ENCODE measurements at places on chromosomes 5 and 9. TPM values are rescaled to one million over a fixed set of nuclear protein-coding genes. Genes with fewer than 3 reads are reported as not detected.
A peak's percentile ranks its signal among the peaks of the same experiment; 100 is the strongest.

Gene PRLR
- 1.5 TPM for total RNA-seq

- DNase-seq = no peak
- H3K27ac ChIP-seq = no peak overlapping the region
- H3K27me3 ChIP-seq = 0 out of 2 replicates have a peak, but pooled peaks cover 1% of the 10 kb centered on the region
- no peaks in the 10 kb centered on the region for H3K4me1 ChIP-seq
- H3K4me3 ChIP-seq = no peak overlapping the region
- H3K36me3 ChIP-seq = no peaks in the 10 kb centered on the region
These were observed 69.8 kb downstream of the RPS23 start for GRCh38 chr5:82208371-82208770.

- no peak overlapping the region for H3K4me3 ChIP-seq
- H3K36me3 ChIP-seq = no peaks in the 10 kb centered on the region
- no peak overlapping the region for H3K27ac ChIP-seq
- peaks cover 9% of the 10 kb centered on the region for H3K27me3 ChIP-seq
- no peak for DNase-seq
- no peaks in the 10 kb centered on the region for H3K4me1 ChIP-seq
These were observed 130.4 kb downstream of the OLFM1 start for GRCh38 chr9:135217836-135218235.

Gene BTNL3
- not detected for total RNA-seq

- no peaks in the 10 kb centered on the region for H3K36me3 ChIP-seq
- peaks cover 6% of the 10 kb centered on the region for H3K27me3 ChIP-seq
- no peak overlapping the region for H3K4me3 ChIP-seq
These were observed 53.2 kb downstream of the ENC1 start for GRCh38 chr5:74587300-74587699.

- peaks cover 10% of the 10 kb centered on the region for H3K27me3 ChIP-seq
- H3K27ac ChIP-seq = no peak overlapping the region
- no peak overlapping the region for H3K4me3 ChIP-seq
- H3K36me3 ChIP-seq = peaks cover 12% of the 10 kb centered on the region
These were observed 61.0 kb upstream of the SPTLC1 start for GRCh38 chr9:92176068-92176799.

DNA sequence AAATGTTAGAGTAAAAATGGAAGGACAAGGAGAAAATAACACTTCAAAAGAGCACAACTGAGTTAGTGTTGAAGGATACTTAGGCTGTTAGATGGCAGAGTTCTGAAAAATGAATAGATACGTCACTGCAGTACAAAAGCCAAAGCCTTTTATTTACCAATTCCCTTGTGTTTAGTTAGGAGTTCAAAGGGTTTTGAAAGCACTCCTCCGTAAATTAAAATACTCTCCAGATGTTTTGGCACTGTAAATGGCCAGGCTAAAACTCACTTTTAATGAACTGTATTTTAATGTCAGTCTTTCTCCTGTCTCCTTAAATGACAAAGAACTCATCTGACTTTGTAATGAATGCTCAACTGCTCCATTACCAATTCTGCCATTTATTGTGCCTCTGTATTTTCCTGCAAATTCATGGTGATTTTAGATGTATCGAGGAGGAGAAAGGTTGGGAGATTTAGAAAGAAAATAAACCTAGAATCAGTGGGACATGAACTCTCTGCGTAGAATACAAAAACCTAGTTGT, 1727.2 kb downstream of the MAT2B start:
- H3K4me1 ChIP-seq = no peaks in the 10 kb centered on the region
- no peak overlapping the region for H3K4me3 ChIP-seq
- H3K27ac ChIP-seq = no peak overlapping the region
- H3K36me3 ChIP-seq = no peaks in the 10 kb centered on the region

Gene MYMK
- not detected for total RNA-seq

DNA sequence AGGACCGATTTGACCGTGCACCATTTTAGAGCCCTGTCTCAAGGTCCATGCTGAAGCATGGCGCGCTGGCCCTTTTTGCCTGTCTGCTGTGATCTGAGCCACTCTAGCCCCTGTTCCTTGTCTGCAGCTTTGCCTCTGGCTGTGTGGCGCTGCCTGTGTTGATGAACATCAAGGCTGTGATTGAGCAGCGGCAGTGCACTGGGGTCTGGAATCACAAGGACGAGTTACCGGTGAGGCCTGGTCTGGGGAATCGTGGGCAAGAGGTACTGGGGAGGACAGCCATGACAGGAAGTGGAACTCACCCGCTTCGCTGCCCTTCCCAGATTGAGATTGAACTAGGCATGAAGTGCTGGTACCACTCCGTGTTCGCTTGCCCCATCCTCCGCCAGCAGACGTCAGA, 6.3 kb downstream of the NHP2 start:
- H3K4me3 ChIP-seq = no peak overlapping the region
- no peak overlapping the region for H3K27ac ChIP-seq
- peaks cover 38% of the 10 kb centered on the region for H3K36me3 ChIP-seq
- no peak for DNase-seq
- H3K27me3 ChIP-seq = no peaks in the 10 kb centered on the region

Gene SLC24A2
- total RNA-seq = not detected

Gene CTXN3
- total RNA-seq = not detected

Gene CORO2A
- total RNA-seq = 2.4 TPM

Gene SETX
- total RNA-seq = 18.7 TPM

DNA sequence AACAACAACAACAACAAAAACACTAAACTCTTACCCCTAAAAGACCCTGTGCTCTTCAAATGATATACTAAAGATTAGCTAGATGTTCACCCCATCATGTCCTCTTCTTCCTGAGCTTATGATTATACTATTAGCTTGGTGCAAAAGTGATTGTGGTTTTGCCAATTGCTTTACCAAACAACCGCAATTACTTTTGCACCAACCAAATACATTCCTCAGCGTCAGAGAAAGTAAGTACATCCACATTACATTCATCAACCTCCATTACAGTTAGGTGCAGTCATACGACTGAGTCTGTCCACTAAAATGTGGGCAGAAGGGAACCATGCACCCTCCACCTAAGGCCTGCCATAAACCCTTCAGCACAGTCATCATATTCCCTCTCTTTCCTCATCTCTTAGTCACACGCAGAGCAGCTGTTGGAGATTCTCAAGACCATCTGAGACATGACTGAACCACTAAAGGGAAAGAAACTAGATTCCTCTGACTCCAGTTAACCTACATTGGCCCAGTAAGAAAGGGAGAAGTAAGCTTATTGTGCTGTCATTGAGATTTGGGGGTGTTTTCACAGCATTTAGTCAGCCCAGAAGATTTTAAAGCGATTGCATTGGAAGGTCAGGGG, 181.6 kb upstream of the TLE4 start:
- H3K27me3 ChIP-seq = no peaks in the 10 kb centered on the region
- DNase-seq = peak; percentile 48
- H3K4me1 ChIP-seq = peaks cover 24% of the 10 kb centered on the region
- H3K27ac ChIP-seq = no peak overlapping the region
- H3K36me3 ChIP-seq = no peaks in the 10 kb centered on the region

DNA sequence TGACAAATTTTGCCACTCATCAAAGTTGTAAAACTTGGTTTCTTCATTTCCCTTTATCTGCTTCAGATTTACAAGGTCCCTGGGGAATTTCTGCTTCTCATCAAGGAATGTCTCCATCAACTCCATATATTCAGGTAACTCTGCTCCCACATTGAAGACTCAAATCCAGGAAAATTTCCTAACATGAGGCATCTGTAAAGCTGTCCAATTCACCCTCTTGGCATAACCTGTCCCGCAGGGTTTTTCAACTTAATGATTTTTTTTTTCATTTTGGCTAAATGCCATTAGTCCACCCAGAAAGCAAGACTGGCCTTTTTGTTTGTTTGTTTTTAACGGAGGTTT, 50.2 kb upstream of the SLC30A5 start:
- peak overlapping the region; percentile 88 for H3K4me3 ChIP-seq
- DNase-seq = no peak
- H3K27me3 ChIP-seq = peaks cover 2% of the 10 kb centered on the region

Gene OTP
- total RNA-seq = not detected

DNA sequence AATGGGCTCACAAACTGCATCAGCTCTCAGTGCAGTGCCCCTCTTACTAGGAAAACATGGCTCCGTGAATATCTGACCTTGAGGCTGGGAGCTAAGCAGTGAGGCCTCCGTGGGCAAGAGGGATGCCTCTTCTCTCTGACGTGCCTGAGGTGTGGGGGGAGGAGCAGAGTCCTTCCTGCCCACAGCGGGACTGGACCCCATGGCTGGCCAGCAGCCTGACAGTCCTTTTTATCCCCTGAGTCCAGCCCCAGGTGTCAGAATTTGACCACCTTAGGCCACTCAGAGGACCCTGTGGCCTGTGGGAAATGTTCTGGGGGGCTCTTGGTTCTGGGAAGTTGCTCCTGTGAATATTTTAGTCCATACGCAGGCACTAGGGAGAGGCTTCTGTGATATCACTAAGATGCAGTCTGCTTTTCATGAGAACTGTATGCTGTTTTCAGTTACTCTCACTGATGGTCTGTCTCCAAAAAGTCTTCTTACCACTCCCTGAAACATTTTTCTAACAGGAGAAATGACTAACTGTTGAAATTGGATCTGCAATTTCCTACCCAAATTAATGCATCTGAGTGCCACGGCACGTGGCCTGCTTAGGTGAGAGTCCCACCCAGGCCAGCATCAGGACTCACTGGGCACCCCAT, 23.4 kb downstream of the ANGPTL2 start:
- no peak for DNase-seq
- H3K27me3 ChIP-seq = peaks cover 2% of the 10 kb centered on the region
- H3K36me3 ChIP-seq = no peaks in the 10 kb centered on the region
- H3K27ac ChIP-seq = no peak overlapping the region
- no peak overlapping the region for H3K4me3 ChIP-seq

DNA sequence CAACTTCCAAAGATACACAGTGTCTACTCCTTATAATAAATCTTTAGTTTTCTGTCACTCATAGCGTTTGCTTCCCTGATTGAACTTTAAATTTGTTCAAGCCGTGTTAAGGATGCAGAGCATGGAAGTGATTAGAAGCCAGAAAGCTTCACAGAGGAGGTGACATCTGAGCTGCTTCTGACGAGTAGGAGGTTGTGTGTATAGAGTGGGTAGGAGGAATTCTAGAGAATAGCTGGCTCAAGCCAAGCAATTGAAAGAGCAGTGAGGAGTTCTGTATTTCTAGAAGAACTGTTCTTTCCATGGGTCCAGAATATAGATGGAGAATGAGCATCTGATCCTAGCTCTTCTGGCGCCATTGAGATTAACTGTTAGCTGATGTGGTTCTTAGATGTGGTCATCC, 6.0 kb downstream of the NUDT2 start:
- H3K27me3 ChIP-seq = no peaks in the 10 kb centered on the region
- peaks cover 10% of the 10 kb centered on the region for H3K36me3 ChIP-seq
- no peak overlapping the region for H3K27ac ChIP-seq
- DNase-seq = no peak
- no peak overlapping the region for H3K4me3 ChIP-seq

- DNase-seq = peak; percentile 90
- H3K4me3 ChIP-seq = no peak overlapping the region
- H3K27me3 ChIP-seq = no peaks in the 10 kb centered on the region
- H3K36me3 ChIP-seq = no peaks in the 10 kb centered on the region
- H3K4me1 ChIP-seq = peaks cover 22% of the 10 kb centered on the region
- H3K27ac ChIP-seq = peak overlapping the region; percentile 74
These were observed 100.6 kb downstream of the ANGPTL2 start for GRCh38 chr9:127021664-127022363.

Gene GNA14
- not detected for total RNA-seq

- DNase-seq = no peak
- H3K36me3 ChIP-seq = no peaks in the 10 kb centered on the region
- no peak overlapping the region for H3K27ac ChIP-seq
- H3K4me3 ChIP-seq = no peak overlapping the region
These were observed 62.7 kb downstream of the SLC1A3 start for GRCh38 chr5:36669015-36669651.

Gene INSL6
- total RNA-seq = not detected

GRCh38 chr5:34817558-34818351, 21.2 kb upstream of the TTC23L start:
- peaks cover 34% of the 10 kb centered on the region for H3K4me1 ChIP-seq
- peak overlapping the region; percentile 63 for H3K27ac ChIP-seq
- DNase-seq = peak; percentile 39
- no peaks in the 10 kb centered on the region for H3K27me3 ChIP-seq
- H3K36me3 ChIP-seq = peaks cover 37% of the 10 kb centered on the region

DNA sequence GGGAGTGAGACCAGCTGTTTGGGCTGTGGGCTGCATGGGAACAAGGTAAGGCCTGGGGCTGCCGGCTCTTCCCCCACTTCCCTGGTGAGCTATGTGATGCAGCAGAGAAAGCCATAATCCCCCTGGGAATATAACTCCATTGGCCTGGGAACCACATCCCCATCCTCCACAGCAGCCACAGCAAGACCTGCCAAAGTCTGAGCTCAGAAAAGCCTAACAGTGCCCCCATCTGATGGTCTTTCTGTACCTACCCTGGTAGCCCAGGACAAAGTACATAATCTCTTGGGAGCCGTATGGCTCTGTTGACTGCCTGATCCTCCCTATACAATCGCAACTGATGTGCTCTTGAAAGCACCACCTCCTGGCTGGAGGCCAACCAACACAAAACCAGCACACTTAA, 432.6 kb downstream of the CDH18 start:
- no peak overlapping the region for H3K27ac ChIP-seq
- H3K4me1 ChIP-seq = no peaks in the 10 kb centered on the region
- H3K27me3 ChIP-seq = no peaks in the 10 kb centered on the region
- H3K4me3 ChIP-seq = no peak overlapping the region
- no peaks in the 10 kb centered on the region for H3K36me3 ChIP-seq
- no peak for DNase-seq

DNA sequence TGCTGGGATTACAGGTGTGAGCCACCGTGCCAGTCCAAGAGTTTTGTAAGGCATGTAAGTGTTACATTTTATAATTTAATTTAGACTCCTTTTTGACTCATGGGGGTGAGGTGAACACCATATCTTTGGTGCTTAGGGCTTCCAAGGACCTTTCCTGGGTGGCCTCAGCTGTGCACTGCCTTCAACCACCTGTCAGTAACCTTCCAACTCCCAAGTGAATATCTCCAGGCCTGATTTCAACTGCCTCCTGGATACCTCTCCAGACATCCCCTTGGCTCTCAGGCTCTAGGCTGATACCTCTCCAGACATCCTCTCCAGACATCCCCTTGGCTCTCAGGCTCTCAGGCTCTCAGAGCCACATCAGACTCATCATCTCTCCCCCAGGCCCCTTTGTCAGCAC, 30.9 kb upstream of the TTLL11 start:
- DNase-seq = no peak
- H3K4me1 ChIP-seq = peaks cover 24% of the 10 kb centered on the region
- H3K27me3 ChIP-seq = peaks cover 8% of the 10 kb centered on the region

All from HFFc6 (cell line).